ENCODE measurements at places on chromosomes 3 and 15.

DNA sequence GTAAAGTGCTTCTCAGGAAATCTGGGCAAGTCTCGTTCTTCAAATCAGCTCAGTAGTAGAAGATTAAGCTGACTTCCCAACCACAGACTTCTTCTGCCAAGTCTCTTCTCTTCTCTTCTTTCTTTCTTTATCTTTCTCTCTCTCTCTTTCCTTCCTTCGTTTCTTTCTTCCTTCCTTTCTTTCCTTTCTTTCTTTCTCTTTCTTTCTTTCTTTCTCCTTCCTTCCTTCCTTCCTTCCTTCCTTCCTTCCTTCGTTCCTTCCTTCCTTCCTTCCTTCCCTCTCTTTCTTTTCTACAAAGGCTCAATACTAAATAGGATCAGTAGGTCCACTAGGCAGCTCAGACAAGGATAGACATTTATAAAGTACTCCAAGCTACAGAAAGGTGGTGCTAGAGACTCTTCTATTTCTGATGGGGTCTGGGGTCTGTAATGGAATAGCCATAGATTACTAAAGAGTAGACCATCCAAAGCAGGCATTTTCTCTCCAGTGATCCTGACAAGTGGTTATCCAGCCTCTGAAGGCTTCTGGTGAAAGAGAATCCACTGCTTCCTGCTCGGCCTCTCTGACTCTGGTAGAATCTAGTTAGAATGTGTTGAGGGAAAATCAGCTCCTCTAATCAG is 100.8 kb downstream of the TPRG1 start:
- DNase-seq, result no peak

DNA sequence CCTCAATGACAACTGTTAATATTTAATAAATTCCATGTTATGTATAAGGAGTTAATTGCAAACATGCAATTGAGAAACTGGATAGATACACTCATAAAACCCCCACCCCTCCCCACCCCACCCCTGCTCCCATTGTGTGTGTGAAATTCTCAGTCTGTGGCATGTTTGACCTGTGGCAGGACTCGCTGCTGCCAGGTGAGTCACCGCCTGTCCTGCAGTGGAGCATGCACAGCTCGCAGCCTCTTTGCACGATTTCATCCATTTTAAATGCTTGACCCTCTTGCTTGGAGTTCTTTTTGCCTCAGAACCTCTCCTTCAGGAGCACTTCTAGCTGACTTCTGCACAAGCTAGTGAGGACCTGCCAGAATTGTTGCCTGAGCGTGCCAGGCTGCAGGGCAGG is 5.3 kb upstream of the APEH start:
- DNase-seq, result no peak

DNA sequence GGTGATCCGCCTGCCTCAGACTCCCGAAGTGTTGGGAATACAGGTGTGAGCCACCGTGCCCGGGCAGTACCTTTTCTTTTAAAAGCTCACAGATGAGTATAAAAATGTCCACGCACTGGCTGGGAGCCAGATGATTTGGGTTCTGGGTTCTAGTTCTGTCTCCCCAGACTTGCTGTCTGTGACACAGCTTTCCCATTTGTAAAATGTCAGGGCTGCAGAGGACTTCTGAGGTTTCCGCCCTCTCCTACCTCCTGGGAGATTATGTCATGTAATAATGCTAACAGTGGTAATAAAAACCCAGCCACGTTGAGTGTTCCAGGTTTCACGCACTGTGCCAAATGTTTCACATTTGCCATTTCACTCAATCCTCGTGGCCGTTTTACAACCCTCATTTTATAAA is 1.3 kb upstream of the PPP4R2 start:
- no peak for DNase-seq

DNA sequence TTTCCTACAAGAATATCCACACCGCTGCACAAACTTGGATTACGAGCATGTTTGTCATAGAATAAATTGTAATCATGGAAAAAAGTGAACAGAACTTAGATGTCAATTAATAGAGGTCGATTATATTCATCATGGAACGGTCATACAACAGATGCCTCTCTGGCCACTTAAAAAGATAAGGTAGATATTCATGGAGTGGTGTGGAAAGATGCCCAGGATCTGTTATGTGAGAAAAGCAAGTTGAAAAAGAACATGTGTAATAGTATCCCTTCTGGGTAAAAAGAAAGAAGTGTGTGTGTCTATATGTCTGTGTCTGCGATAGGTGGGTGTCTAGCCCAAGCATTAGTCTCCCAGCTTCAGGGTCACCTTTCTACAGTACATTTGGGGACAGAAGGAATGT is 113.3 kb downstream of the ANP32A start:
- no peak for DNase-seq

DNA sequence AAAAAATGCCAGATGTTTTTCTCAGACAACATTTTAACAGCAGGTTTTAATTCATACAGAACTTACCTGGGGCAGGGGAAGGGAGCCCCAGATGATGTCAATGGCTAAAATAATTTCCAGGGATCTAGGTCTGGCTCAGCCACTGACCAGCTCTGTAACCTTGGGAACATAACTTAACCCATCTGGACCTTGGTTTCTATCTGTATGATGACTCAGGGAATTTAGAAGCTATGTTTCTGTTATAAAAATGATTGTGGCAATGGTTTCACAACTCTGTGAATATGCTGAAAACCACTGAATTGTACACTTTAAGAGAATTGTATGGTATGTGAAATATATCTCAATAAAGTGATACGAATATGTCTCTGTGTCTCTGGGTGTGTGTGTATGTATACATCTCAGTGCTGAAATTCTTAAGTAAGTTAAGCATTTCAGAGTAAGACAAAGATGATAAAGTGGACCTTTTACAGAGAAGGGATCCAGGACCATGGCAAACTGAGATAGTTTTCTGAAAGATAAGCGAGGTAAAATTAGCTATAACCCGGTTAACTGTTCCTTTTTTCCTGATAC is 2.9 kb downstream of the SH3GL3 start:
- DNase-seq, result no peak
